ENCODE measurements at places on chromosomes 11 and 22.

GRCh38 chr11:30741039-30741550 lies 154.9 kb upstream of the MPPED2 start:
- DNase-seq: no peak

- DNase-seq: no peak
Observed at GRCh38 chr11:22456993-22457762, 119.0 kb downstream of the SLC17A6 start.

DNA sequence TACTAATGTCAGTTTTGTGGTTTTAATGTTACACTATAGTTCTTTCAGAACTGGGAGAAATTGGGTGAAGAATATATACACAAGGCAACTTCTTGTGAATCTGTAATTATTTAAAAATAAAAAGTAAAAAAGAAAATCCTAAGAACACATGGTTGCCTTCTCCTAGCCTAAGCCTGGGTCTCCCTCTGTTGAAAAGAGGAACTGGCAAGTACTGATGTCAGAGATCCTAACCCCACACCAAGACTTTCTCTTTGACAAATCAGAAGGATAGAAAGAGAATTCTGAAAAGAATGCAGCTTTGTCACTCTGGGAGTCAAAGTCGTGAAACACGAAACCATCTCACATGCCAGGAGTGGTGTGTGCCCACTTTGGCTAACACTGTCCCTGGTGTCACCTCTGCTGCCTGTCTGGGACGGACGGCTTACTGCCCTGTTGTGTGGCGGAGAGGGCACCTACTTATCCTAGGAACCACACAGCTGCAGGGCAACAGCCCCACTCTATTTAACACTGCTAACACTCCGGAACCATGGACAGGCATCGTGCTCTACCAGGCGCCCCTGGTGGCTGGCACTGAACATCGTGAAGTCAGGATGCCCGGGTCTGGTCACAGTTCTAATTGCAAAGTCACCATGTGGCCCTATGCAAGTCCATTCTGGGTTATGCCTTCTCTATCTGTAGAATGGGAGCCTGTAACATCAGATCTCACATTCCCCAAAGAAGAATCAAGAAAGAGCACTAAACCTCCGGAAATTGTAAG lies 108.7 kb upstream of the CD82 start:
- DNase-seq: no peak

GRCh38 chr22:17974703-17975372 lies 49.5 kb downstream of the MICAL3 start:
- DNase-seq: peak; percentile 19

- DNase-seq: no peak
Observed at GRCh38 chr11:119125821-119126220, 4.4 kb downstream of the HINFP start.

GRCh38 chr11:123429336-123429735 lies 733 bp upstream of the GRAMD1B start:
- peak; percentile 41 for DNase-seq
